ENCODE measurements at places on chromosomes 2 and 18.

GRCh38 chr2:207375207-207375875 is 154.4 kb upstream of the CREB1 start:
- no peak for DNase-seq

- DNase-seq = no peak
These were observed 144.8 kb downstream of the LDLRAD4 start for GRCh38 chr18:13363359-13363758.

DNA sequence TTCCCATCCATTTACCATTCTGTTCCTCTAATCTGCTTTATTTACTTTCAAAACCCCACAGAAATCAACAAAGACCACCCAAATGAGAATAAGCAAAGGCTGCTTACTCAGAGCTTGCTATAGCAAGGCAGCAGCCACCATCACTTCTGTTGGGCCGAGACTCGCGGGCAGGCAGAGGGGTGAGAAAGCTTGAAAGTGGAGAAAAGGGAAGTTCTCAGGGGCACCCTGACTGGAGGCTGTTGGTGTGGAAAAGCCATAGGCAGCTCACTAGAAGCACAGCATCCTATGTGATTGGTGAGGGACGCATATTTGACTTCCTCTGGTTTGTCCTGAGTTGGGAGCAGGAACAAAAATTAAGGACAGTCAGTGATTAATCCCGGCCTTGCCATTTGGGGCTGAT is 269.7 kb upstream of the THSD7B start:
- DNase-seq = no peak

DNA sequence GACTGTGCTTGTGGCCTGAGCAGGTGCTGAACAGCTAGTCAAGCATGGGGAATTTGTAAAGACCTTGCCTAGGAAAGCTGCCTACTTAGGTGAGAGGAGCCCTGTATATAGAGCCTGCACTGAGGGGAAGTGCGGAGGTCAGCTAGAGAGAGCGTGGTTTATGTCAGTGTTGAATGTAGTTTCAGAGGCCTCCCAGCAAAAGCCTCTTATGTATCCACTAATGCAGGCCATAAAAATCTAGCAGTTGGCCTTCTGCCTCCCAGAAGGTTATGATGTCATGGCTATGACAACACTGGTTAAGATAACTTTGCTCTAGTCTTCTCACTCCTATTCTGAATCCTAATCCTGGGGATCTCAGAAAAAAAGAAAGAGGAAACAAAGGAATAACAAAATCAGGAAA is 88.9 kb downstream of the ASXL3 start:
- DNase-seq = no peak

DNA sequence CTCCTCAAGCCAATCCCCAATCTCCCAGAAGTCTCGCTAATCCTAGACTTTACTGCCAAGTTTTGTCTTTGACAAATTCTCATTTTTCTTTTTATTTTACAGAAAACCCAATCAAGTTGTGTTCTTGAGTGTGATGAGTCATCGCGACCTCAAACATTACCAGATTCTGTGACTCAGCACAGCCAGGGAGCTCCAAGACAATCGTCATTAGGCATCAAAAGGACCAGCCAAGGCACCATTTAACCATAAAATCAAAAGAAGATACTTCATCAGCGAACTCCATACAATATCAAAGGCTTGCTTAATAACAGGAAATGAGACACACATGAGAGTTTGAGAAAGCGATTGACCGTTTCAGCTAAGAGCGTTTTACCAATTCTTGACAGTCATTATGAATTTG is 146.2 kb upstream of the AGAP1 start:
- peak; percentile 82 for DNase-seq

GRCh38 chr2:181104512-181105115 is 124.2 kb downstream of the UBE2E3 start:
- no peak for DNase-seq

GRCh38 chr2:43418680-43419079 is 177.2 kb downstream of the THADA start:
- DNase-seq = no peak

- no peak for DNase-seq
These were observed 203.0 kb downstream of the TNS1 start for GRCh38 chr2:217799563-217800432.

- DNase-seq = no peak
These were observed 83.6 kb upstream of the CYP1B1 start for GRCh38 chr2:38159597-38159996.

GRCh38 chr2:160096409-160096808 is 34.0 kb upstream of the PLA2R1 start:
- DNase-seq = no peak

DNA sequence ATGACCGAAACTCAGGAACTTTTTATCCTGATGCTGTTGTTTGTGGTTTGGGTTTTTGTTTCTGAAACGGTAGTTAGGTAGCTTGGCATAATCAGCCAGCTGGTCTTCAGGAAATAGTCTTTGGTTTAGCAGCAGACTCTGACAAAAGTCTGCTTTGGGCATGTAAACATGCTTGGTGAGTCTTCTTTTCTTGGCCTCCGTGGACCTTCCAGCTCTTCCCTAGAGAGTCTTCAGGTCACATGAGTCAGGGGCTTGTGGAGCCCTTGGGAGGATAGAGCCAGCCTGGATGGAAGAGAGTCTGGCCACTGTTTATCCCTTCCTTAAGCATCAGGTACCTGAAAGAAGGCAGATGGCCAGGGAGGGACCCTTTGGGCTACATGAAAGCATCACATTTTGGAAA is 154.5 kb downstream of the MGAT5 start:
- no peak for DNase-seq

DNA sequence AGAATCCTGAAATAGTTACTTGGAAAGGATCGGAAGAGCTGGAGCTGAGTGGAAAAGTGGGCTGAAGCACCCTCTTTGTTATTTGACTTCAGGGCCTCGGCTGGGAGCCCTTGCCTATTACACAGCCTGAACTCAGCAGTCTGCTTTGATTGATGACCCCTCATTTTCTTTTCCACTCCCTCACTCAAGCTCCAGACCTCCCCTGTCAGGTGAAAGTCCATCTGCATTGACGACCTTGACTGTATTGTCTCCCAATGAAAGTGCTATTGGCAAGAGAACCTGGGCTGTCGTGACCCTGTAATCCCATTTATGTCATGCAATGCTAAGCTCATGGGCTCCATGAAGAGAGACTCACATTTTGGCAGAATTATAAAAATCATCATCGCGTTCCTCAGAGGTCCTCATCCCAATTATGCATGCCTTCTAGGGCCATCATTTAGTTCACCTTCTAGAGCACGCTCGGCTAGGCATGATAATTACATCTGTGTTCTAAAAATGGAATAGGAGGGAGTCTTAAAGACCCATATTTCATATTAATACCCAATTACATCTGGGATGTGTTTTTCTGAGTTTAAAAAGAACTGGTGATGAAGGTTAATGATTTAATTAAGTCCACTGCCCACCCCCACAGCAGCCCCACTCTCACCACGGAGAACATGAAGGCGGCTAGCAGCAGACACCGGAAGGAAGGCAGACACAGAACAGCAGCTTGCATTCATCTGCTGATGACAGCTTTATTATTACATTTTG is 472.5 kb downstream of the PID1 start:
- DNase-seq = no peak

DNA sequence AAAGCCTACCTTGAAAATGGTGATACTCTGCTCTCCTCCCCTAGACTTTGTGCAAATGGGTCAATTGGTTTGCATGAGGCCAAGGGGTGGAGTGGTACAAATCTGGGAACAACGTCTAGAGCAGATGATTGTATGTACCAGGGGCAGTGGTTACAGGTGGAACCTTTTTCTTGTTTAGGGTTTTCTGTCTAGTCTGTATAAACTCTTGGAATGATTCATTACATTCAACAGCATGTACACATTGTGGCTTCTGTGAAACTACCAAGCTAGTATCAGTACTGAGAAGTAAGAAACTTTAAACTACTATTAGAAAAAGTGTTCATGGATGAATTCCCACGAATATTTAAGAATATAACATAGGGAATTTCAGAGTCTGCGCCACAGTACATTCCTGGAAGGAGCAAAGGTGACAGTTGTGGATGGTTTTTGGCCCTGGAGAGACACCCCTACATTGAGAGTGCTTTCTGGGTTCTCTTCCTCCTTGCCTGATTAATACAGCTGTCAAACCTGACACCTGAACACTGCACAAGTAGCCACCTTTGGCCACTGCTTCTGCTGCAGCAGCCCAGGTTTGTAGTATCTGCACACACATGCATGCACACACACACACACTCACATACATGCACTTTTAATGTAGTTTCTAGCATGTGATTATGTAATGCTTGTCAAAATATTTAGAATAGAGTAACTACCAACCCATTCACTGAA is 30.0 kb downstream of the CFAP221 start:
- no peak for DNase-seq

- DNase-seq = no peak
These were observed 1.4 kb downstream of the ZBTB14 start for GRCh38 chr18:5294113-5294456.

DNA sequence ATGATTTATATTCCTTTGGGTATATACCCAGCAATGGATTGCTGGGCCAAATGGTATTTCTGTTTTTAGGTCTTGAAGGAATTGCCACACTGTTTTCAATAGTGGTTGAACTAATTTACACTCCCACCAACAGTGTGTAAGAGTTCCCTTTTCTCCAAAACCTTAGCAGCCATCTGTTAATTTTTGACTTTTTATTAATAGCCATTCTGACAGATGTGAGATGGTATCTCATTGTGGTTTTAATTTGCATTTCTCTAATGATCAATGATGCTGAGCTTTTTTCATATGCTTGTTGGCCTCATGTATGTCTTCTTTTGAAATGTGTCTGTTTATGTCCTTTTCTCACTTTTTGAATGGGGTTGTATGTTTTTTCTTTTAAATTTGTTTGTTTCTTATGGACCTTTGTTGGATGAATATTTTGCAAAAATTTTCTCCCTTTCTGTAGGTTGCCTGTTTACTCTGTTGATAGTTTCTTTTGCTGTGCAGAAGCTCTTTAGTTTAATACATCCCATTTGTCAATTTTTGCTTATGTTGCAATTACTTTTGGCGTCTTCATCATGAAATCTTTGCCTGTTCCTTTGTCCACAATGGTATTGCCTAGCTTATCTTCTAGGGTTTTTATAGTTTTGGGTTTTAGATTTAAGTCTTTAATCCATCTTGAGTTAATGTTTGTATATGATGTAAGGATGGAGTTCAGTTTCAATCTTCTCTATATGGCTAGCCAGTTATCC is 119.7 kb upstream of the XIRP2 start:
- no peak for DNase-seq

GRCh38 chr2:216171011-216171410 is 61.9 kb downstream of the XRCC5 start:
- no peak for DNase-seq

DNA sequence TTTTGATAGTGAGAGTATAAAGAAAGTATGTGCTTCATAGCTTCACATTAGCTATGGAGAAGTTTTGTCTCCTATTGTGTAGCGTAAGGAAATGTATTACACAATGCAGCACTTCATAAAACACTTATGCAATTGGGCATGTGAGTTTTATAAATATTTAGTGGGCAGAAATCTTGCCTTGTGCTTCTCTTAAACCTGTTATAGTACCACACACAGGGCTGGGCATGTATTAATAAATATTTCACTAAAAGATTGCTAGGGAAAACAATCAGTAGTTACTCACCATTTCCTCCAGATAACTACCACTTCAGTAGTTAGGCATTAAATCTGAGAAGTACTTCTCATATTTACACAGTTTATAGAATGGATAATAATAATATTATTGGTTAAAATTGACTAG is 1080.8 kb upstream of the PIK3C3 start:
- DNase-seq = no peak

- no peak for DNase-seq
These were observed 10.8 kb downstream of the SPR start for GRCh38 chr2:72897785-72898584.

DNA sequence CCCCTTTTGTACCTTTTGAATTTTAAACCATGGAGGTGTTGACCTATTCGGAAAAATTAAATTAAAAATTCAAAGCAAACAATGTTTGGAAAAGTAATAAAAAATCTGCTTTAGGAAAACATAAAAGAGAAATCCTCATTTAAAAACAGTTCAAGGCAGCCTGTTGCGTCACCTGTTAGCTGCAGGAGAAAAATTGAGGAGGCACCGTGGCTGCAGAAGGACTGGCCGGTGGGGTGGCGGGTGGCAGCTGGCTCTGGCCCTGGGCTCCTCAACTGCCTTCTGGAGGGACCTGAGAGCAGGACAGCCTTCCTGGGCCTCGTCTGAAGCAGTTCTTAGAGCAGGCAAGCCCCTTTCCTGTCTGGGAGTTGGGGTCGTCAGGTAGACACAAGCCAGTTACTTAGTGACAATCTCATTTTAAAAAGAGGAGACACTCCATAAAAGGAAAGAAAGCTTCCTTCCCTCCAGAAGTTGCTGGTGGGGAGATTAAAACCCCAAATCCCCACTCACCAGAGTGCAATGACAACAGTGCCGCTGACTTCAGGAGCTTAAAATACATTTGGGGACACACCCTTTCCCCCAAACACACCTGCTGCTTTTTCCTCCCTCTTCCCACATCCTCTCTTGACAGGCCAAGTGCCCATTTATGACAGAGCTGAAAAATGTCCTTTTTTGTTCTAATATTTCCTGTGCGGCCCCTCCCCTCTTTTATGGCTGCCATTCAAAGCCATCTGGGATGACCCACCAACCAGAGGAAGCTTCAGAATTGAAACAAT is 9.7 kb downstream of the ZBTB7C start:
- no peak for DNase-seq

DNA sequence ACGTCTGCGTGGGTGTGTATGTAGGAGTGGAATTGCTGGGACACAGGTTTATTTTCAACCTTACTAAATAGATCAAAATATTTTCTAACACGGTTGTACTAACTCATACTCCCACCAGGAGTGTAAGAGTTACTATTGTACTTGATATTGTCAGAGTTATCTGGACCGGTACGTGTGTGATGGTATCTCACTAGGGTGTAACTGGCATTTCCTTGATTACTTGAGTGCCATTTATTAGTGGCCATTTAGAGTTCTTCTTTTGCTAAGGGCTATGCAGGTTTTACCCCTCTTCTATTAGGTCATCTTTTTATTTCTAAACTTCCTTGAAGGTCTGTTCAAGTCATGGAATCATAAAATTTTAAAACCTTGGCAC is 33.5 kb downstream of the CENPO start:
- no peak for DNase-seq

- no peak for DNase-seq
These were observed 821.1 kb downstream of the TRIB2 start for GRCh38 chr2:13537771-13538349.

- DNase-seq = peak; percentile 85
These were observed 179.5 kb downstream of the EN1 start for GRCh38 chr2:118667964-118668363.
